BE2C (cell line): ENCODE measurements at places on chromosomes 3 and 15.

- DNase-seq = no peak
Measured at GRCh38 chr3:15310491-15311370, 21.7 kb downstream of the SH3BP5 start.

DNA sequence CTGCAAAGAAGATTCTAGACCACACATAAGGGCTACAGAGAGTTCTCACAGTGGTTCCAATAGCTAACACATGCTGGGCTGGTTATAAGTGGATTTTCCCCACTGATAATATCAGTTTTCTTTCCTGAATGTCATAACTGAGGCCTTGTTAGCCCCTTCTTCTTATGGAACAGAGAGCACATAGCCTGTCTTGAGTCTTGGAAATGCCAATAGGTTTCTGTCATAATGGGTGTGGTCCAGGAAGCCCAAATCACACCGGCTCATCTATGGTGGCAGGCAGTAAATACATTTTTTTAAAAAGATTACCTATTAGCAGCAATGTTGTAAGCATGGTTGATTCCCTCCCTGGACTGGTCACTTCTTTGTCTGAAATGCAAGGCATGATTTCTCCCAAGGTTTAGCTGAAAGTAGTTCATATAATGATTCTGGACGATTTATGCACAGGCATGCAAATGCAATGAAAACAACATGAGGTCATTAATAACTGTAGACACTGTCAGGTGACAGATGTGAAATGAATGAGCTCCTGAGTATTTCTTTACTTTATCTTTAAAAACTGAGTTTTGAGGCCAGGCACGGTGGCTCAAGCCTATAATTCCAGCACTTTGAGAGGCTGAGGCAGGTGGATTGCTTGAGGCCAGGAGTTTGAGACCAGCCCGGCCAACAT is 67.2 kb upstream of the ATP2C1 start:
- DNase-seq = no peak

DNA sequence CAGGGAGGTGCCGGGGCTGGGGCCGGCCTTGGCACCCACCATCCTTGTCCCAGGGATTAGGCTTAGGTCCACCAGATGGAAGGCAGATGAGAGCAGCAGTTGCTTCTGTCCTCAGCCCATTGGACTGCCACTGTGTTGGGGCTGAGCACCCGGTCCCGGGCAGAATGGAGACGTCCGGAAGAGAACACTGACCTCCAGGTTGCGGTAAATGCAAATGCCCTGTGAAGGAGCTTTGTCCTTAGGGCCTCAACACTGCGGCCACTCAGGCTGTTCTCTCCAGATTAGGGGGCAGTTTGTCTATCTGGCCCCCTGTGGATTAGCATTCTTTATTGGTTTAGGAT is at the start of gene SERINC4:
TSS of gene SERINC4 (minus strand) at position 276 of the 341 bp plus-strand sequence. CDS start at position 42, 234 bp downstream.
- no peak for DNase-seq

GRCh38 chr15:73867426-73867825 is 5.9 kb upstream of the TBC1D21 start:
- DNase-seq = no peak

DNA sequence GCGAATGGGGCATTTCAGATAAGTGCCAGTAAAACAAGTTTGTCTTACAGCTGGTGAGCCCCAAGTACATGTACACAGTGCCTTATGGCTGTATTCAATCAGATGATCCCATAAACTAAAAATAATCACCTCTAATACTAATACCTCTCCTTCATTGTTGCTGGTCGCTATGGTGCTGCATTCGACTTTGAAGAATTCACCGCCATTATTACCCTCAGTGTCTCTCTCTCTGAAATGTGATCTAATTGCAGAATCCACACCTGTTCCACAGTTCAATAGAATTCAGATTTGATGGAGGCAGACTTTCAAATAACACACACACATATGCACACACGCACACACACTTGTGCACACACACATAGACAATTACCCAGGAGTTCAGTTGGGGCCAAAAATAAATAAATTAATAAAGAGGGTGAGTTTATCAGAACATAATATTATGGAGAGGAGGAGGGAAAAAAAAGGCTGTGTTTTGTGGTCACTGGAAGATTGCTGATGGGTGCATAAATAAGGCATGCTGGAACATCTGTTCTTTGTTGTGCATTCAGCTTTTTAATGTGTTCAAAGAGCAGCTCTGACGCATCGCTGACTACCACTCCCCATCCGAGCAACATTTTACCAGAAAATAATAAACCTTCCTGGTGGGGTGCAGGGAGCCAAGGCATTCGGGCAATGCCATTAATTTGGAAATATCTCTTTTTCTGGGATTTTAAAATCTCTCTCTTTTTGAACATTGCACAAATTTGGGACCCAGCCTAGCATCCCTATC is 235.7 kb downstream of the SATB1 start:
- no peak for DNase-seq

DNA sequence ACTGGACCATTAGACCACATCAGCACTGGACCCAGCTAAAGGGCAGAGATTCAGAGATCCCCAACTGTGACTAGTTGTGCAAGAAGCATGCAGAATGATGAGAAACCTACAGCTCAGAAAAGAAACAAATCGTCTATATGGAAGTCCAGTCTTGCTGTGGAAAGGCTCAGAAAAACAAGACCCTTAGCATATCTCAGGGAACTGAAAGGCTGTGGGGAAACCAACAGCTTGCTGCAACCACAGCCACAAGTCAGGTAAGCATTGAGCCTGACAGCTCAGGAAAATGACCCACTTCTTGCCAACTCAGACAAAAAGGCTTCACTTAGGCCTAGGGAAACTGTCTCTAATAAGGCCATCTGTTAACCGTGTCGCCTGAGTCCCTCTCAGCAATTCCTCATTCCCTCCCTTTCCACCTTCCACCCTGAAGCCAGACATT is 145.6 kb downstream of the LSAMP start:
- no peak for DNase-seq

DNA sequence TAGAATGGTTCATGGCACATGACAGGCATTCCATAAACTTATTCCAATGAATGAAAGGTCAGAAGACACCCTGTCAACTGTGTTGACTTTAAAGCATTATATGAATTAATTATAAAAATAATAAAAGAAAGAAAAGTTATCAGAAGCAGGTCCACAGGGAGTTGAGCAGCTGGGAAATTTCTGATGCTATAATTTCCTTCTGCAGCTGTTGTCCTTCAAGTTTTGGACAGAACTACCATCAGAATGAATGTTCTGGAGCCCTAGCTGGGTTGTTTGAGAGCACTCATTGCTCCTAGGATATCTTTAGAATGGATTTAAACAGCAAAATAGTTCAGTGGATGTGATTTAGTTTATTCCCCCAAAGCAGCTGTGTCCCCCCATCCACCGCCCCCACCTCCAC is 232.4 kb upstream of the PROK2 start:
- DNase-seq = no peak

- no peak for DNase-seq
Measured at GRCh38 chr3:187875863-187876262, 130.6 kb upstream of the BCL6 start.

GRCh38 chr3:99681512-99681911 is 43.1 kb downstream of the COL8A1 start:
- DNase-seq = no peak

DNA sequence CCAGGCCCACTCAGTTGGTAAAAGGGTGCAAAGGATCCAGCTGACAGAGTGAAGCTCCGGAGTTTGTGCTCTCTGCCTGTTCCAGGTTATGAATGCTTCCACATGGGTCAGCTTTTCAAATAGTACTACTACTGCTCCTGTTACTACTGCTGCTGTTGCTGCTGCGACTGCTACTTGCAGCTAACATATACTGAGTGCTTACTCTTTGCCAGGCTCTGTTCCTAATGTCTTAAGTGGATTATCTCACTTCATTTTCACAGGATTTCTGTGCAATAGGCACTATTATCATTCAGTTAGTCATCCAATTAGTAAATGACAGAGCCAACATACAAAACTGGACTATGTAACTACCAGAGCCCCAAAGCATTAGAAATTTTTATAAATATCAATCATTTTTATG is 106.5 kb downstream of the IQCH start:
- DNase-seq = no peak

DNA sequence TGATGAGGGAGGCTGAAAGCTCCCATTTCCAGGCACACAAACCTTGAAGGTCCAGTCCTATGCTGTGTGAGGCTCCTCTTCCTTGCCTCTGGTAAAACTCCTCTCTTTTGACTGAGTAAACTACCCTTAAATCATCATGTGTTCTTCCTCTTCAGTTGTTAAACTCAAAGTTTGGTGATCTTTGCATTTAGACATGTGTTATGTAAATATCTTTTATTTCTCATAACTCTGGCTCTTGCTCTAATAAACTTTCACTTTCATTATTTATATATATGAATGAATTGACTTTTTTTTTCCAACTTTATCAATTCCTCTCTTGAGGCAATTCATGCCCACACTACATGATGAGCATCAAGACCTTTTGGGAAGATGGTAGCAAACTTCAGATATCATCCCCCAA is 26.6 kb downstream of the SUCNR1 start:
- DNase-seq = no peak

DNA sequence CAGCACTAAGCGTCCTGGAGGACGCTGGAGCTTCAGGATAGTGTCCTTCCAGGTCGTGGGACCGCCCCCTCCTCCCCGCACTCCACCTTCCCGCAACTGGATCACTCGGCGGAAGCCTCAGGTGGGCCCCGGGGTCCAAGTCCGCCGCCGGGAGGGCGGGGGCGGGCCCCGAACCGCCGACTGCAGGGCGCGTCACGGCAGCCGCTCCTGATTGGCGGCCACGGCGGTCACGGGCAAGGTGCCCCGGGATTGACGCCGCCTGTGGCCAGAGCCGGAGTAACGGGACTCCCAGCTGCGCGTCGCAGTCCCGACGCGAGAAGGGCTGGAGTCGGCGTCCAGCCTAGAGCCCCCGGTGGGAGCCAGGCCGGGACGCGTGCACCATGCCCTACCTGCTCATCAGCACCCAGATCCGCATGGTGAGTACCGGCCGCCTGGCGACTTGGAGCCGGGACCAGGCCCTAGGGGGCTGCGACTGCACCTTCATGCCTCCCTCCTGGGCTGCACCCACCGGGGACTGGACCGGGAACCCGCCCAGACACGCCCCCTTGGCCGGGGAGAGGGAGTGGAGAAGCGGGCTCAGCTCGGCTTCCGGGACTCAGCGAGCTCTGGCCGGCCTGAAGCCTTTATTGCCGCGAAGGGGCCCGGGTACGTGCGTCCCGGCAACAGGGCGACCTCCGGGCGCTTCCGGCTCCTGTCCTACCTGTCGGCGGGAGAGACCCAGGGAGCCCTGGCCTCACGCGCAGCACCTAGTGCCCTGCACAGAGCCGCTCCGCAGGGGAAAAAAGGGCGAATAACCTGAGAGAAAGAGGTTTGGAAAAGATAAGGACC is at the start of gene GCHFR:
TSS of gene GCHFR (plus strand) at position 268 of the 828 bp plus-strand sequence. CDS start at position 381, 113 bp downstream.
- DNase-seq = no peak

DNA sequence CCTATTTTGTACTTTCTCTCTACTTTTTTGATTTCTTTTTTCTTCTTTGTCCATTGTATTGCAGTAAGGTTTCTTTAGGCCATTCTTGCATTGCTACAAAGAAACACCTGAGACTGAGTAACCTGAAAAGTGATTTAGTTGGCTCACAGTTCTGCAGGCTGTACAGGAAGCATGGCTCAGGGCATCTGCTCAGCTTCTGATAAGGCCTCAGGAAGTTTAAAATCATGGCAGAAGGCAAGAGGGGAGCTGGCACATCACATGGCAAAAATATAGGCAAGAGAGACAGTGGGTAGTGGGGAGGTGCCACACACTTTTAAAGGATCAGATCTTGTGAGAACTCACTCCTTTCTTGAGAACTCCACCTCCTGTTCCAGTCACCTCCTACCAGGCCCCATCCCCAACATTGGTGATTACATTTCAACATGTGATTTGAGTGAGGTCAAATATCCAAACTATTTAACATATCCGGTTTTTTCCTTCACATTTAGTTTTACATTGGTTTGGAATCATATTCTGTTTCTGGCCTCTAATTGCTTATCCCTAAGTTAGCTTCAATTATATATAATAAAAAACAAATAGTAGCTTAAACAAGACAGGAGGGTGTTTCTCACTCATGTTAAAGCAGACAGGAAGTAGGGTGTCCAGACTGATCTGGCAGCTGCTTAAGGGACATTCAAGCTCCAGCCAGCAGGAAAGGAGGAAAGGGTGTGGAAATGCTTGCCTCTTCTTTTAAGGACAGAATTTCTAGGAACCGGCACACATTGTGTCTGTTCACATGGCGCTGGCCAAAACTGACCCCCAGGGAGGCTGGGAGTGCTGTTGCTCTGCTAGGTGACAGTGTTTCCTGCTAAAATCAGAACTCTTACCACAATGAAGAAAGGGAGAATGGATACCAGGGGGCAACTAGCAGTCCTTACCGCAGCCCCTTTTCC is 28.8 kb upstream of the SKOR1 start:
- no peak for DNase-seq

- DNase-seq = no peak
Measured at GRCh38 chr3:46897829-46898320, 20.4 kb downstream of the PTH1R start.

DNA sequence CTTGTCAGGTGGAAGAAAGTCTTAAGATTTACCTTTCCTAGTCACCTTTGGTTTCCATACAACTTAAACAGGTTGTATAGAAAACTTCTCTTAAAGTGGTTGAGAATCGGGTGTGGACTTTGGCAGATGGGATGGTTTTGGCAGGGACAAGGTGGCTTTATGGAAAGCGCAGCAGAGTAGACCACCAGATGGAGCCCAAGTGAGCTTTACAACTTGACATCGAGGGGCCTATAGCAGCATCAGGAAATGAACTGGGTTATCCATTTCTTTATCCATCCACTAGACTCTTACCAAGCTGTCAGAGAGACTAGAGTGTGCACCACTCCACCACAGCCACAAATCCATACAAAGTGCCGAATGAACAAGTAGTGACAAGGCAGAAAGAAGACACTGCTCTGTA is 85.3 kb upstream of the MBNL1 start:
- peak; percentile 63 for DNase-seq

GRCh38 chr15:89198934-89199333 is 22.4 kb downstream of the RLBP1 start:
- DNase-seq = no peak

GRCh38 chr3:5140230-5140621 is 18.1 kb downstream of the ARL8B start:
- no peak for DNase-seq

- no peak for DNase-seq
Measured at GRCh38 chr3:114108137-114108536, 51.6 kb downstream of the QTRT2 start.

GRCh38 chr3:157375342-157375986 is 61.2 kb upstream of the PTX3 start:
- no peak for DNase-seq

GRCh38 chr3:194587438-194587931 is 45.7 kb downstream of the TMEM44 start:
- DNase-seq = no peak
